Activated naive CD8-positive, alpha-beta T cell treated with anti-CD3 and anti-CD28 coated beads for 36 hours (primary cell): ENCODE measurements at places on chromosomes 1 and 21.

DNA sequence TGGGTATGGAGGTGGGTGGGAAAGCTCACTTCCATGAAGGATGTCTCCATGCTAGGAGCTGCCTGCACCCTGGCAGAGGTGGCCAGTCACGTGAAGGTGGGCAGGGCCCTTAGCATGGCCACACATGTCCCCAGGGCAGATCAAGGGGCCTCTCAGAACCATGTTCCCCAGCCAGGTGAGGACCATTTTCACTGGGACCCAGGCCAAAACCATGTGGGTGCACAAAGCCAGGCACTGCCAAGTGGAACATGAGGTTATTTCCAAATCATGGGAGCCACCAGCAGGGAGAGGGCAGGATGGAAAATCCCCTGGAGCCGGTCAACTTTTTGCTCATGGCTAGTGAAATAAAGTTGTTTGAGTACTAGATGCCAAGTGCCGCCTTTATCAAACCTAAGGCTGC, 9.7 kb downstream of the ZNF692 start:
- no peak for DNase-seq

- DNase-seq, result no peak
Measured at GRCh38 chr1:156862997-156863599, 2.4 kb downstream of the NTRK1 start.

GRCh38 chr1:178946855-178947676, 76.2 kb upstream of the ANGPTL1 start:
- DNase-seq, result no peak

GRCh38 chr21:26814386-26814785, 30.8 kb downstream of the ADAMTS1 start:
- no peak for DNase-seq

DNA sequence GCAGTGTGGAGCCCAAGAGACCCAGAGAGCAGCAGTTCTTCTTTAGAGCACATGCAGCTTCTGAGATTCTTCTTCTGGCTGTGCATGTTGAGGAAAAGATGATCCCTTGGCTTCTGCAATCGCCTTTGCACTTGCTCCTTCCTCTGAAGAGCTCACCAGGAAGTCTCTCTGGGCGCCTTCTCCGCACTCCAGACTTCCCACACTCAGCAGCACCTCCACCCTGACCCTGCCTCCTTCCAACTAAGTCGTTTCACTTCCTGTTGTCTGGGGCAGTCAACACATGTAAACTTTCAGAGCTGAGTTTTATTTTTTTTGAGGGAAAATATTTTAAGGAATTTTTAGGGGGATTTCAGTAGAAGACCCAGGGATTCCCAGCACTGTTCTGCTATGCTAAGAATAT, 73.4 kb upstream of the F3 start:
- DNase-seq, result no peak

- DNase-seq, result peak; percentile 1
Measured at GRCh38 chr1:101996825-101997465, at the start of gene OLFM3. Gene OLFM3 (minus strand): TSS chr1:101996926.

DNA sequence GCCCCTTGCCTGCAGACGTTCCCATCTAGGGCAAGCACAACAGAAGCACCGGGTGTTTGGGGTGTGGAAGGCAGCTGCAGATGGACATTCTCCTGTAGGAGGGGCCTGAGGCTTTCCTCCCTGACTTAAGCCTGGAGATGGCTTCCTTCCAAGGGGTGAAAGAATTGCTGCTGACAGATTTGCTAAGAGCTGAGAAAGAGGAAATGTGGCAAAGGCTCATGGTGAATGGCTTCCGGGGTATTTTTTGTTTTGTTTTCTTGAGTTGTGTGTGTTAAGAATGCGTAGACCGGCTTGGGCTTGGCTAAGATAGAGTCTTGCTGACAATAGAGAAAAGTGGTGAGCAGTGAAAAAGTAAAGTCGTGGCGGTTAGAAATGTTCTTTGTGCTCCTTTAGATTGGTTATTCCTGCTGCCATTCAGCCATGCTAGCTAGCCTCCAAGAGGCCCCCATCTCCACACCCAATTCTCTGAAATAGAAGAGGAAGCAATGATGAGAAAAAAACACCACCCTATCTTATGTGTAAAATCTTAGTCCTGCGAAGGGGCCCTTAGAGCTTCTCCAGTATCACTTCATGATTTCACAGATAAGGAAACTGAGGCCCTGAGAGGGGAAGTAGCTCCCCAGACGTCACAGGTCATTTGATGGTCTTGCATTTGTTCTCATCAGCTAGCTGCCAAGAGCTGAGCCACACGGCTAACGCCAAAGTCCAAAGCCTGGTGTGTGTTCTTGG, 36.9 kb downstream of the EIF2D start:
- no peak for DNase-seq

DNA sequence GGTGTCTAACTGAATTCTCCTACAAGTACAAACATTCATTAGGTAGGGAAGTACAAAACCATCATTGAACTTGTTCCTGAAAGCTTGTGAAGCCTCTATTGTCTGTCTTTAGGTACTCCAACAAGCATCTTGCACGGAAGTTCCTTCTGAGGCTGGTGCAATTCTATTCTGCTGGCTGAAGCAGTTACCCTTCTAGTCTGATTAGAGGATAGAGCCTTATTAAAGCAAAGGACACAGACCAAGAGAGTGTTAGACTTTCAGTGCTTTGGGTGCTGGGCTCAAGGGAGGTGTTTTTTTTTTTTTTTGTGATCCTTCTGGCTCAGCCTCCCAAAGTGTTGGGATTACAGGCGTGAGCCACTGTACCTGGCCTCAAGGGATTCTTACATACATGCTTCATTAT, 43.8 kb downstream of the HHAT start:
- no peak for DNase-seq

DNA sequence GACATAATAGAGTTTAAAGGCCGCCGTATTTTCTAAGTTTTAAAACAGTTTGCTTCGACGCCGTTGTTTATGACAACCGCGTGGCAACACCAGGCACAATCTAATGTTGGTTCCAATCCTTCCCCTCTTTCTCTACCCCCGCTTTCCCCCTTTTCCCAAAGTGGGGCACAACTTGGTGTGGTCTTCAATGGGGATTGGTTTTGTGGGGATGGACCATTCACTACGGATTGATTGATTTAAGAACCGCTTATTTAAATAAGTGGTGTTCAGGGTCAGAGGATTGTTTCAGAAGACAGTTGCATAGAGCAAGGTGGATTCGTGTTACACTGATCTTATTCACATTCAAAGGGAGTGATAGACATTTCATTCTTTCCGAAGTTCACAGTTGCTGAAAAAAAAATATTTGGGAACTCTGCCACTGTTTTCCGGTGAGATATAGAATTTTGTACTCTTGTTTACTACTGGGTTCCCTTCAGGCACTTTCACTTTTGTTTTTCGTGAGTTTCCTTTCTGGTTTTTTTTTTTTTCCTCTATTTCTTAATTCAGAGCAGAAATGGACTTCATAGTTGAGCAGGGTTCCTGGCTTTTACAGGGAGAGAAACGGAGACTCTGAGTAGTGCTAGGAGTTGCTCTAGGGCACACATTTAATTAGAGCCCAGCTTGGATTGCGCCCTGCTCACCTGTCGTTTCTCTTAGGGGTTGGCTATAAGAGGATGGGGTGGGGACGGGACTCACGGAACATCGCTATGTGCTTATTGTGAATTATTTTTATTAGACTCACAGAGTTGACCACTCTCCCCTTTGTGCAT, 79.6 kb upstream of the AK4 start:
- no peak for DNase-seq

GRCh38 chr1:111709986-111710385, 29.2 kb downstream of the INKA2 start:
- DNase-seq, result no peak

GRCh38 chr1:71269818-71270217, 189.0 kb upstream of the ZRANB2 start:
- no peak for DNase-seq

DNA sequence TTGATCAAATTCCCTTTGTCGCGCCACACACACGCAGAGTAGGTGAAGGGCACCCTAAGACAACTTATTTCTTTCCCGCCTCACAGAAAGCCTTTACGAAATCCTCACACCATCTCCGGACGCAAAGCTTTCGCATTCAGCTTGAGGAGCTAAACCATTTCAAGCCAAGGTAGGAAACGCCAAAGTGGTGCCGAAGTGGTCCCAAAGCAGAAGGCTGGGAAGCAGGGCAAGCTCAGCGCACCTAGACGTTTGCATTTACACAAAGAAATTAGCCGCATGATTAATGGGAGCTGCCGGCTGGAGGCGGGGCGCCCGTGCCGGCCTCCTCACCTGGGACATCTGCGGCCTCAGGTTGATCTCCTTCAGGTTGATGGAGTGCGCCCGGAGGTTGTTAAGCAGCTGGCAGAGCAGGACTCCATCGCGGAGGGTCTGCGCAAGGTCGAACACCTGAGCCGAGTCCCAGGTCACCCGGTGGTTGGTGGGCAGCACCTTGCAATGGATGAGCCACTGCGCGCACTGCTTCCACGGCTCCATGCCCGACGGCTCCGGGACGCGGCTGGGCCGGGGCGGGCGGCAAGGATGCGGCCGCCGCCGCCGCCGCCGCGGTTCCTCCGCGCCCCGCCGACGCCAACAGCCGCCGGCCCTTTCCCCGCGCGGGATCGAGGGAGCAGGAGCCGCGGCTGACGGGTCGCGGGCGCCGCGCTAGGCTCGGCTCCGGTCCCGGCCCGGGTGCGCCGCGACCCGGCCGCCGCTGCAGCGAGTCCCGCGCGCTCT, 457 bp downstream of the VAV3 start:
- DNase-seq, result peak; percentile 31

DNA sequence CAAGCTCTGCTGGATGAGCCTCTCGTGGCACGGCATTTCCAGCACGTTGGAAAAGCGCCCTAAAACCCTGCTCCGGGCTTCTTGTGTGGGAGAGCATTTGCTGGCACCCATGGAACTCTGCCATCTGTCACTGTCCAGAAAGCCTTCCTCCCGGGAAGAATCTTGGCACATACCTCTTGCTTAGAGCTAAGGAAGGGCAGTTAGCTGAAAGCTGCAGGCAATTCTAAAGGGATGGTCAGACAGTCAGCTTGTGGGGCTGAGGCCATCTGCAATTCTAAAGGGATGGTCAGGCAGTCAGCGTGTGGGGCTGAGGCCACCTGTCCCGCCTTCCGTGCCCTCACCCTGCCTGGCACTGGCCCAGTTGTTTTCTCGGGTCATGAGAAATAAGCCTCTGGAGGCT, 139.0 kb upstream of the TMEM51 start:
- DNase-seq, result no peak

- no peak for DNase-seq
Measured at GRCh38 chr1:97350662-97351061, 570.2 kb downstream of the DPYD start.

DNA sequence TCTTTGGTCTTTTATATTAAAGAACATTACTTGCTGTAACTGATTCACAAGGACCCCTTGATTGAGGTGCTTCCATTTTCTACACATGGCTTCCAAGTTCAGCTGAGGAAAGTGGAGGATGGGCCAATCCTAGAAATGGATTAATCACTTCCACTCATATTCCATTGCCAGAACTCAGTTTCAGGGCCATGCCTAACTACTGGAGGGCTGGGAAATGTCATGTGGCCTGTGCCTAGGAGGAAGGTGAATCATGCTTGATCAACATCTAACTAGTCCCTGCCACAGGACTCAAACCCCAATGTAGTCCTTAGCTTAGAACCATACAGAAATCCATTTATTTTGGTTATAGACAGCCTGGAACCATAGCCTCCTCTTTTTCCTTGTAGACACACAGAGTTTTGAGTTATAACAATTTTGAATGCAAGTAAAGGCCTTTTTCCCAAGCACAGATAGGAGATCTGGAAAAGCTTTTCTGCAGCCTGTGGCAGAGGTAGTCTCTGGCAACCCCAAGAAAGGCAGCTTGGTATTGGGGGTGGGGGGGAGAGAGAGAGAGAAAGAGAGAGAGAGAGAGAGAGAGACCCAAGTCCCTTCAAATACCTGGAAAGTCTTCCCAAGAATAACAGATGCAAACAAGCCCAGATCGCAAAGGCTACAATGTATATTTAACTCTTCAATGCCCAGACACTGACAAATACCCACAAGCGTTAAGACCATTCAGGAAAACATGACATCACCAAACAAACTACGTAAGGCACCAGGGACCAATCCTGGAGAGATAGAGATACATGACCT, 12.5 kb downstream of the MAST2 start:
- DNase-seq, result no peak

DNA sequence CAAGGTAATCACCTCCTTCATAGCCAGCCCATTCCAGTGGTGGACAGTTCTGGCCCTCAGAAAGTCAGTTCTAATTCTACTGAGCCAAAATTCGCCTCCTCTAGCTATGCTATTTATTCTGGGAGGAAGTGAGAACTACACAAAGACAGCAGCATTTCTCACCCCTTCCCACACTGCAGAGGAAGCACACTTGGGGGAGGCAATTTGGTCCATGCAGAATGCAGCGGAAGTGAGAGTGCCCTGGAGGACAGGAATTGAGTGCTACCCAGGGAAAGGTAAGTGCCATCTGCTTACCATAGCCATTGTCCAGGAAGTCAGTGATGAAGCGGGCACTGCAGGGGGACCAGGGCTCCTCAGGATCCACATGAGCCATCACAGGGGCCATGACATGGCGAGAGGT, 3.7 kb downstream of the ADAMTS4 start:
- no peak for DNase-seq

- DNase-seq, result no peak
Measured at GRCh38 chr1:92857817-92858216, 26.0 kb downstream of the RPL5 start.

DNA sequence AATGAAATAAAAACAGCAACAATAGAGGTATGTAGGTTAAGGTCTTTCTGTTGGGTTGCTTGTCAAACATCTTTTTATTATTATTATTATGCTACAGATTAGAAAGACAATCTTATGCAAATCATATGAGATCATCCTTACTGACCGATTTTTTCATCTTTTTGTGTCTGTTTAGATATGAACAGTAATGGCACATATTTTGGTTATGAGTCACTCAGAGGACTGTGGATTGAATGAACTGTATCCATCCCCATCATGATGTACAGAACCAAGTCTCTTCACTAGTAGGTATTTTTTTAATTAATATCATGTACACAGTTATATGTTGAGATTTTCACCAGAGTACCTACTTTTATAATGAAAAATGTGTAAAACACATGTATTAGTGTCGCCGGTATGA, 159.1 kb downstream of the CHRM3 start:
- DNase-seq, result no peak

GRCh38 chr1:245870698-245871097, 636.4 kb downstream of the SMYD3 start:
- DNase-seq, result no peak

DNA sequence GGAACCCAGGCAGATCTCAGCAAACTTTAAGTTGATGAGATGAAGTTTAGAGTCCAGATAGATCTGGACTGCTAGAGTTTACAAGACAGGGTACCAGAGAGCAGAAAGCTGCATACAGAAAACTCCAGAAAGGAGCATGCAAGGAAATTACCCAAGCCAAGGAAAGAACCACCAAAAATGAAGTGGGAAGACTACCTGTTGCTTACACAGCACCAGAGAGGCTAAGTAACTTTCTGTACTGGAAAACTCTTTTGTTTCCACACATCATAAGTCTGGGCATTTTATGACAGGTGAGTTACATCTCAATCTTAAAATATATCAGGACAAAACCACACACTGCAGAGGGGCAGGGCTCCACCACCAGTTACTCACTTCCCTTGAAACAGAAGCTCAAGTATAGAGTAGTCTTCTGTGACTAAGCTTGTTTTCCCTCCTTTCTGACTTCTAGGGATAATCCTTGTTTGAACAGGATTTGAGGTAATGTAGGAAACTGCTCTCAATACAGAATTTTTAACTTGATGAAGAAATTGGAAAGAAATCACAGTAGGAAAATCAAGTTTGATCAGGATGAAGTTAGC, 17.4 kb upstream of the GJA9 start:
- no peak for DNase-seq

GRCh38 chr1:9874959-9875635, 35.0 kb downstream of the CTNNBIP1 start:
- DNase-seq, result peak; percentile 69

GRCh38 chr1:207076181-207076955, 12.3 kb upstream of the C4BPB start:
- DNase-seq, result no peak
